ENCODE measurements at places on chromosomes 2 and 18.

DNA sequence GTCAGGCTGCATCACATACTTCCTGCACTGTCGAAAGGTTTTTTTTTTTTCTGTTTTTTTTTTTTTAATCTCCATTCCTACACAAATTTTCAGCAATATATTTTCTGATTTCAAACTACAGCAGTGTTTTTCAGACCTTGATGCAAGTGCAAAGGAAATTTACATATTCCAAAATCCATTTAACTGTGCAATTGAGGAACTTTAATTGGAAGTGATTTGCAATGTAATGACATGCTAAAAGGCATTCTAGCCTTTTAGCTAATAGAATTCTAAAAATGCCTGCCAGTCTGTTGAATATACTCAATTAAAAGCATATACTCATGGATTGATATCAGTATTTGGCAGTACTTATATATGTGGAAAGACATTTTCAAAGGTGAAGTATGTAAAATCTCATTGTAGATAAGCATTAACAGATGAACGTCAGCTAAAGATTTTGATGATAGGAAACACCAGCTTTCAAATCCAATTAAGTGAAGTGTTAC, 210.5 kb downstream of the OTX1 start:
- no peak for DNase-seq

- DNase-seq: peak; percentile 53
These were observed 1.3 kb downstream of the FMNL2 start for GRCh38 chr2:152336119-152336853.

DNA sequence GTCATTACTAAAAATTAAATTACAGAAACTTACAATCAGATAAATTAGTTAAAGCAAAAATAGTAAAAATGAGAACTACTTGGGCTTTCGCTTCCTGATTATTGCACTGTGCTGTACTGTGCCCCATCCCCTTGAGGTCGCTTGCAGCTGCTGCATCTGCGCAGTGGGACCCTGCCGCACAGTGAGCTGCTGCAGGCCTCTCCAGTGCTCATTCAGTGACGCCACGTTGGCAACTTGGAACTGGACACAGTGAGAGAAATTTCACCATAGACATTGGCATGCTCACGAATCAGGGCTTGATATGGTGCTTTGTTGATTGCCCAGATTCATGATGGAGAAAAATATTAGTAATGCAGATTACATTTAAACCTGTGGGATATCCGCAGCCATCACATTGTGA, 290.8 kb upstream of the MYT1L start:
- DNase-seq: no peak

DNA sequence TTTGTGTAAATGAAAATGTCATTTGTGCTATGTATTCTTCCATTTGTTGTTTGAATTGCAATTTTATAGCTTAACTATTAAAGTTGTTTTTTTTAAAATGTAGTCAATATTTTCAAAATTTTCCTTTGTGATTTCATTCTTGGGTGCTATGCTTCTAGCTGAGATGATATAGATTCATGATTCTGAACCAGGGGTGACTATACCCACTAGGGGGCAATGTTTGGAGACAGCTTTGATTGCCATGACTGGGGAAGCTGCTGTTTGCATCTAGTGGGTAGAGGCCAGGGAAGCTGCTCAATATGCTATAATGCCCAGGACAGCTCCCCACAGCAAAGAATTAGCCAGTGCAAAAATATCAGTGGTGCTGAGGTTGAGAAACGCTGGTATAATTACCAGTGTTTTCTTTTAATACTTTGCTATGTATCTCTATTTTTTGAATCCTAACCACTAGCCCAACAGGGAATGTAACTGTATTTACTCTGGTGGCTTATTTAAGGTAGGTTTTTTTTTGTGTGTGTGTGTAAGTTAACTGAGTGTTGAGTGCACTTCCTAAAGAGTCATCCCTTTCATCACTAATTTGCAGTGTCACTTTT, 99.7 kb downstream of the MEP1B start:
- no peak for DNase-seq

DNA sequence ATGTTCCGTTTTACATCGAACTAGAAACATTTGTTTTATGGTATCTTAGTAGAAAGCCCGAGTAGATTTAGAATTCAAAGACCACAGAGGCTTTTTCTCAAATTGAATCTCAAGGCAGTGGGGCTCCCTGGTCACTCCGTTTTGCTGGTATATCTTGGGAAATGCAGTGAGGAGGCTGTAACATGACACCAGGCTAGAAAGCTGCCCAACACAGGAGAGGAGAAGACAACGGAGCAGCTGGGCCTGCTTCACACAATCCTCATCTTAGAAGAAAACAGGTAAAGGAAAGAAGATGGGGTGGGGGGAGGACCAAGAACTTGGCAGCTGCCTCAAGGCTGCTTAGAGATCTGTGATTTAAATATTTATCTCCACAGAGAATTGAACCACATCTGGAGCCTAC, 38.3 kb upstream of the EPB41L3 start:
- no peak for DNase-seq

DNA sequence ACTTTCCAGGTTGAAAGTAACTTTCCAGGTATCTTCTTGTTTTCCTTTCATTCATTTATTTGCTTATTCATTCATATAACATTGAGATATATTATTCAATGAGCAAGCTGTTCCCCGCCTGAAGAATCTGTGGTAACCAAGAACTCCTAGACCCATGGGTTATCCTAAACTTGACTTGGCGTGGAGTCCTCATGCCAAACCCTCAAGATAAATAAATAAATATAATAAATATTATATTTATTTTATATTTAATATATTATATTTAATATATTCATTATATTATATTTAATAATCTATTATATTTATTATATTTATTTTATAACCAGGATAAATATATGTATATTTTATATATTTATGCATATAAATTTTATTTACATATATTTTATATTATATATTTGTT, 674.8 kb downstream of the SUCLG1 start:
- no peak for DNase-seq

GRCh38 chr2:23423873-23424680, 39.1 kb downstream of the KLHL29 start:
- peak; percentile 29 for DNase-seq

GRCh38 chr2:42092084-42092996, 44.5 kb downstream of the PKDCC start:
- DNase-seq: no peak

- DNase-seq: no peak
These were observed 728 bp downstream of the AUP1 start for GRCh38 chr2:74528600-74529356.

Data from ureter (tissue), 1 donor.